ENCODE measurements at places on chromosomes 3 and 15. TPM values are rescaled to one million over a fixed set of nuclear protein-coding genes. Genes with fewer than 3 reads are reported as not detected.

- no peak for DNase-seq
These were observed 14.6 kb upstream of the MAGEF1 start for GRCh38 chr3:184726497-184726896.

DNA sequence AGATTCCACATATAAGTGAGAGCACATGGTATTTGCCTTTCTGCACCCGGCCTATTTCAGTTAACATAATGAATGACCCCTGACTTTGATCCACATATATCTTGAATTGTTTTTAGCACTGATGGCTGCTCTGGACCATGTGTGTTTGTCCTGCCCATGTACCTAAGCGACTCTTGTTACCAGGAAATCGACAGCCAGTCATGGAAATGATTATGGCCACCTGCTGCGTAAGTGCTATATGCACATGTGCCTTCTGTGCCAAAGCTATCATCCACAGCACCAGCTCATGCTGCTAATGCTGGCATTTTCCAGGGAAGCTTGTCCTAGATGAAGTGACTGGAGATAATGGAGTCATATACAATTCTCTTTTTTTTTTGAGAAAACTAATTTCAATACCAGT, 103.7 kb downstream of the PEX5L start:
- no peak for DNase-seq

DNA sequence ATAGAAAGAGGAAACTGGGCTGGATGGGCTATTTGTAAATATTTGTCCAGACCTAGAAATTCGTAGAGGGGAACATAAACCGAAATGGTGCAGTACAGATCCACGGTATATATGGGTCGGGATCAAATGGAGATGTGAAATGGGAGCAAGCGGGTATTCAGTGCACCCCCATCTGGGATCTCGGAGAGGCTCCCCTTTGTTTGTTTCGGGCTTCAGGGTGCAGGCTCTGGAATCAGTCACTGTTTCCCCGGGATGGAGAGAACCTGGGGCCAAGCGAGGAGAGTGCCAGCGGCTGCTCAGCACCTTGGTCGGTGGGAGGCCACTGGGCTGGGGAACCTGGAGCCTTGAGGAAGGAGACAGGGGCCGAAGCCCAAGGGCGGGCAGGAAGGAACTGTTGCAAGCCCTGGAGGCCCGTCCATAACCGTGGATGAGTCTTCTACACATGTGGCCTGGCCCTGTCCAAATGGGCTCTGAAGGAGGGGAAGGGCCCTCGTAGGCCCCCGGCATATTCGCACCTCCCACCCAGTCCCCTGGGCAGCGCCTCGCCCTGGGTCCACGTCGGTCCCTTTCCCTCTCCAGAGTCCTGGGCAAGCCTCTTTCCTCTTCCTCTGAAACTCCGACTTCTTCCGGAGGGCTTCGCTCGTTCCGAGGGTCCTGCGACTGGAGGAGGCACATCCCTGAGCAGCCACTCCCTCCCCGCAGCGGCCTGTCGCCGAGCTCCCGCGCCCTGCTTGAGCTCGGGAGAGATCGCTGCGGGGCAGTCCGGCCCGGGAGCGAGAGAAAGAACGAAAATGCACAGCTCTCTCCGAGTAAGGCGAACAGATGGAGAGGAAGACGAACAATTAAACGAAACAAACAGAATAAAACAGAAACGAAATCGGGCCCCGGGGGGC, 3.0 kb downstream of the ISL2 start:
- no peak for DNase-seq

- no peak for DNase-seq
These were observed 321.4 kb upstream of the GBE1 start for GRCh38 chr3:82082796-82083195.

- peak; percentile 69 for DNase-seq
These were observed 20.2 kb upstream of the TMEM158 start for GRCh38 chr3:45246241-45246640.

- no peak for DNase-seq
These were observed 74.7 kb downstream of the DCUN1D1 start for GRCh38 chr3:182905623-182906022.

- no peak for DNase-seq
These were observed 87.1 kb upstream of the PLSCR5 start for GRCh38 chr3:146692254-146692653.

DNA sequence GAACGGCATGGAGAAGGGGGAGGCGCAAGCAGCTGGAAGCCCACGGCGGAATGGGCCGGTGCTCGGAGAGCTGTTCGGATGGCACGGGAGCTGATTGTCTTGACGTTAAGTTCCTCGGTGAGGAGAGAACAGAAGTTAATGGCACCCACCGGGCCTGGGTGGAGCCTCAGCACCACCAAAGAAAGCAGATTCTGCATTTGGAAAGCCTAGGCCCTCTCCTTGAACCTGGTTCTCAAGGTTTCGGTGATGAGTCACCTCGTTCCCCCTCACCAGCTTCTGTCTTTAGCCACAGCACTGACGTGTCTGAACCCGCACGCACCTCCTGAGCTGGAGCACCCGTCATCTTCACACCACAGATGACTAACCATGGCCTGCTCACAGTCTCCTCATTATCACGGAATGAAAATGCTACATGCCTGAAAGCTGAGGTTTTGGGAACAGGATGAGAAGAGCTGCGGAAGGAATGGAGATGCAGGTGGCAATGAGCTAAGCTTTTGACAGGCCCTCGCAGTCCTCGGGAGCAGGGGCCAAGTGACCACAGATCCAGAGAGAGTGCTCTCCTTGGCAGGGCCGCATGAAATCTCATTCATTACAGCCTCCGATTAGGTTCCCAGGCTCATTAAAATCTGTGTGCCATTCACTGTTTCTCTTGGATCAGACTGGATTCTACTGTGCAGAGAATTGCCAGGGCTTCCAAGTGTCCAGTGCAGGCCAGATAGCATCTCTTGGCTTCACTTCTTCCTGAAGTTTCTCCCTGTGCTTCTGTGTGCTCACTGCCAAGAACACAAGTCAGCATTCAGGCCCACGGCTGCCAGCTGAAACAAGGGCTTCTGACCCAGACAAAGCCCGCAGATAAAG, 96.3 kb upstream of the DLG1 start:
- DNase-seq: peak; percentile 72

DNA sequence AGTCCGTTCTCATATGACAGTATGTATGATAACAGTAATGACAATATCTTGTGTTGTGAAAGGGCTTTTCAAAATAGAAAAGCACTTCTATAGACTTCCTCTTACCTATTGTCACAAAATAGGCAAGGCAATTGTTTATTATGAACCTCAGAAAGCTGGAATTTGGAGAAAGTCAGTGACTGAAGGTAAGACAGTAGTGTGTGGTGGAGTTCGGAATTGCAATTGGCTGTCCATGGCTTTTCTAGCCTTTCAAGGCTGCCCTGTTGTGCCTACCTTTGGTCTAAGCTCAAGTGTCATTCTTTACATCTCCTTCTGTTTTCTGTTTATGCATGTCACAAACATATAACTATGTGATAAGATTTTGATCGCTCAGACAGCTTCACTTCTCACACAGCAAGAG, 219.3 kb upstream of the NR2E3 start:
- no peak for DNase-seq

- no peak for DNase-seq
These were observed 26.9 kb downstream of the LOXL1 start for GRCh38 chr15:73952913-73953750.

The LMAN1L gene
- total RNA-seq: not detected

The TRMT10C gene
- 44.8 TPM for total RNA-seq

The KLHL6 gene
- total RNA-seq: not detected

The TRPM1 gene
- 3.2 TPM for total RNA-seq

The GPR160 gene
- 4.2 TPM for total RNA-seq

The PLA1A gene
- not detected for total RNA-seq

The SYNPR gene
- total RNA-seq: not detected
